ENCODE measurements at places on chromosomes 7 and 10.

DNA sequence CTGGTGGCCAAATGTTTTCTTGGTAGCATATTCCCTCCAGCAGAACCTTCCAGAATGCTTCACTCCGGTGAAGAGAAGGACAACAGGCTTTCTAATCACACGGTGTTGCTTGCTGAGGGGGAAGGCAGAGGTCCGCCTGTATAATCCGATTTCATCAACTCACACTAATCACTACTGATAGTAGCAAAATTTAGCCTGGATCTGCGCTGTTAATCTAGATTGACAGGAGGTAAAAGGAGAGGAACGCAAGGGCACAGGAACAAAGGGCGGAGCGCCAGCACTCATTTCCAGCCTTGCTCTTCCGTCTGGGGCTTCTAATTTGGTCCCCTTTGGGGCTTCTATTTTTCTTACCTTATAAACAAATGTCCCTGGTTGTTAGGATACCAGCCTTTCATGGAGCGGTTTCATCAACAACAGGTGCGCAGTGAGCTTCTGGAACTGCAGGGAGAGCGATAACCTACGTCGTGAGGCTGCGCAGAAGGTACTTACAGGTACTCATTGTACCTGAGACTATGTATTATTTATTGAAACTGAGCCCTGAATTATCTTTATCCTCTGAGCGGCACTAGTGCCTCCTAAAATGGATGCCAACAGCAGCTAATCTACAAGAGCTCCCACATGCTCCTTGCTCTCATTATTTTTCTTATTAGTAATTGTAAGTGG, 150.6 kb downstream of the CACNB2 start:
- peak; percentile 75 for DNase-seq

GRCh38 chr7:55132890-55133551, 114.2 kb downstream of the EGFR start:
- no peak for DNase-seq

DNA sequence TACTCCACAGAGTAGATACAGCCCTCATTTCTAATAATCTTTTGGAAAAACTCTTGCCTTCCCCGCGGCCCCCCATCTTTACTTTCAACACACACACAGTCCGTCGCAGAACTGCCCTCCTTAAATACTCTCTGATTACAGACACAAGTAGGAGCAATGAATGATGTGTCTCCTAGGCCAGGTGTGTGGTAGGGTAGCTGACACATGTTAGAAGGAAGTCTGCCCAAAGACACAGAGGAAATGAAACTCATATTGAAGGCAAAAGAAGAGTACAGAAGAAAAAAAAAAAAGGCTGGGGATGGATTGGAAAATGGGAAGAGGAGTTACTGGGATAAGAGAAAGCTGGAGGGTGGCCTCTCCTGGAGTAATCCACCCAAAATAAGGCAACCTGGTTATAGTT, 14.6 kb downstream of the OPALIN start:
- no peak for DNase-seq

DNA sequence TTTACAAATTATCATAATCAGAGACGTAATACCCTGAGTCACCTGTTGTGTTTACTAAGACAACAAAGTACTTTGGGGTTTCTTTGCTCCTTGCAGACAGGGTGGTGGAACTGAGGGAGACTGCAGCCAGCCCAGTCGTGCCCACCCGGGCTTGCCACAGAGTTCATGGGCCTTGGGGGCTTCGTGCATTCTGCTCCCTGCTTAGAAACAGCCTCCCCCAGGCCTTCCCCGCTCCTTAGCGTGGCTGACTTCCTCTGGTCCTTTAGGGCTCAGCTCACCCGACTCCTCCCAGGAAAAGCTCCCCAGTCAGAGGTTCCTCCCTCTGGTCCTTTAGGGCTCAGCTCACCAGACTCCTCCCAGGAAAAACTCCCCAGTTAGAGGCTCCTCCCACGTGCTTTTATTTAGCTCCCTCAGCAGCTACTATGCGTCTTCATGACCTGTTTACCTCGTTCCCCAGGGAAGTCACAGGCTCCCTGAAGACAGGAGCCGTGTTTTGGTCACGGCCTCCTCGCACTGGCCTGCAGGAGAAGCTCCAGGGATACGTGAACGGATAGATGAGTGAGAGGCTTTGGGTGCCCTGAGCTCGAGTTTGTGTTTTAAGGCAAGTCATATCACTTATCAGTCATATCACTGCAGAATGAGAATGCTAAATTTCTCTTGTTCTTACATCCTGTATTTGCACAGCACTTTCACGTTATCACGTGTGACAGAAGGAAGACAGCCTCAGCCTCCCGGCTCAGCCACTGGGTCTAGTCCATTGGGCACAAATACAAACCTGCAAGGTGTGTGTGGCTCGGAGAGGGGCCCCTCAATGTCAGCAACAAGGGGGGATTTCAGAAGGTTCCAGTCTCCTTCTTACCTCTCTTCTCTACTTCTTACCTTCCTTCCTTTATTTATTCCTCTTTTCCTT, 52.7 kb upstream of the VIPR2 start:
- DNase-seq, result no peak

DNA sequence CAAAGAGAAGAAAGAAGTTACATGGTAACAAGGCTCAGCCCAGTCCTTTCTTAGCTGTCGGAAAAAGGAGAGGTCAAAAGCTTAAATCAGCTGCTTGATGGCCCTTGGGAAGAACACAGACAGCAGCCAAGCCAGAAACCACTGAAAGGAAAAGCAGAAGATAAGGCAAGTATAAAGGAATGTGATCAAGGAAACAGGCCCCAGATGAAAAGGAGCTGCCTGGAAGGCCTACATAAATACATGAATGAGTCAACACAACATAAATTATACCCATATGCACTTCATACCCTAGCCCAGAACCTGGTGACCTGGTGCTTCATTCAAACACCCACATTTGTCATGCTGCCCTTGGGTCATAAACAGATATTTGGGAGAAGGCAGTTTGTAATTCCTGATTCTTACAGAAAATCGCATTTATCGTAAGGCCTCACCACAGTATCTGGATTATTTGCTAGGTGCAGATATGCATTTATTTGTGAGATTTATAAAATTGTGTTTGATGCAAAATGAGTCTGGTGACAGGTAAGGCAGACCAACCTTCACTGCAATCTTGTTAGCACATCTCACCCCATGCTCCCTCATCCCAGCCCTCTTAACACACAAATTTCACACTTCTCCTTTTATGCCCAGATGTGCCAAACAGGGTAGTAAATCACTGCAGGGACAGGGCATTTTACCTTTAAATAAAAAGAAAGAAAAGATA, 94.9 kb upstream of the KCNIP2 start:
- DNase-seq, result no peak

- DNase-seq, result no peak
These were observed 146.8 kb upstream of the SLC26A5 start for GRCh38 chr7:103592844-103593243.

Measured in D341Med (cell line).